ENCODE measurements at places on chromosomes 12 and 14.

DNA sequence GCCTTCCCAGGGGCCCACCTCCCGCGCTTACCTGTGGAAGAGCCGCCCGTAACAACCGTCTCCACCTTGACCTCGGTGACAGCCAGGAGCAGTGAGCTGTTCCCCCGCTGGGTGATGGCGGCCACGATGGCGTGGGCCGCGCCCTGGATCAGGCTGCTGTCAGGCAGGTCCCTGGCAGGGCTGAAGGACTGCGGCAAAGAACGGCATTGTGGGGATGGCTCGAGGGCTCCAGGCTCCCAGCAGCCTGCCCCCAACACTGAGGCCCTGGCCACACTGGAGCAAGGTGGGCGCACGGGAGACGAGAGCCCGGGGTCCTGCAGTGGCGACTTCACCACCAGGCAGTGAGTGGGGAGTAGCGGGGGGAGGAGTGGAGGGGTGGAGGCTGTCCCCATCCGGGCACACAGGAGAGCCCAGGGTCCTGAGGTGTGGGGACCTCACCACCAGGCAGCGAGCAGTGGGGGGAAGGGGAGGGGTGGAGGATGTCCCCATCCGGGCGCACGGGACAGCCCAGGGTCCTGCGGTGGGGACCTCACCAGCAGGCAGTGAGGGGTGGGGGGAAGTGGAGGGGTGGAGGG, 25.0 kb downstream of the JAG2 start:
- DNase-seq, result no peak

- DNase-seq, result no peak
Measured at GRCh38 chr12:53536962-53537361, 29.7 kb upstream of the NPFF start.

DNA sequence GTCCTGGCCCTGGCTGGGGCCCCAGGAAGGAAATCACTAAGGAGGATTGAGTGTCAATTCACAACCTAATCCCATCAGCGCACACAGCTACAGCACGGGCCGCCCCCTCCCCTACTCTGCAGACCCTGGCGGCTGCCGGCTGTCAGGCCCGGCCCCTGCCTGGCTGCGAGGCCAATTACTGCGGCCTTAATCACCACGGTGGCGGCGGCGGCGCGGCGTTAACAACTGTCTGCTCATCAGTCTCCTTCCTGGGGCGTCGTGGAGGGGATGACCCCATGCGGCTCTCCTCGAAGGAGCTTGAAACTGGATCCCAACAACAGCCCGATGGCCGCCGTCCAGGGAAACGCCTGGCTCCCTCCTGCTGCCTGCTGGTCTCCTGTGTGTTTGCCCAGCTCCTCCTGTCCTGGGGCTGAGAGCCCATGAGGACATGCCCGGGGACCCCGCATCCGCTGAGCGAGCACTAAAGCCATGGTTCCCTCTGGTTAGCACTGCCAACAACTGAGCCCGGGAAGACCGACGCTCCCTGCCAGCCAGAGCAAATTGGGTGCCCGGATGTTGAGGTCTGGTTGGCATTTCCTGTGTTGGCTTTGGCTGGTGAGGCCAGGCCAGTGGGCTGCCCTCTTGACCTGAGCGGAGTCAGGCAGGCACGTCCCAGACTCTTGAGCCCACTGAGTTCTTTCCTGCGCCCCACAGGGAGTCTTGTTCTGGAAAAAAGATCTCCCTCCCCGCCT, 21.8 kb upstream of the EIF2B2 start:
- DNase-seq, result no peak

GRCh38 chr12:47858511-47859266, 39.0 kb upstream of the HDAC7 start:
- DNase-seq, result no peak

- no peak for DNase-seq
Measured at GRCh38 chr12:93107514-93108312, 178.6 kb upstream of the EEA1 start.

All from stimulated activated CD4-positive, alpha-beta T cell treated with anti-CD3 and anti-CD28 coated beads, Interleukin-12 subunit alpha, Interleukin-12 subunit beta, amount 100 ng/mL, for 4 hours (primary cell).